Smooth muscle cell of the umbilical artery (primary cell): ENCODE measurements at places on chromosomes 11 and 22. TPM values are rescaled to one million over a fixed set of nuclear protein-coding genes. Genes with fewer than 3 reads are reported as not detected.

The ME3 gene
- total RNA-seq: 16.9 and 27.4 TPM in 2 replicates

The KRTAP5-8 gene
- total RNA-seq: not detected in 2 replicates

The NLRP14 gene
- total RNA-seq: 0.18 TPM in 1 of 2 replicates, not detected in the other

The A4GALT gene
- 2.2 and 5.0 TPM in 2 replicates for total RNA-seq

The AP5B1 gene
- 8.3 and 11.2 TPM in 2 replicates for total RNA-seq

The SMC1B gene
- not detected in 2 replicates for total RNA-seq

The ALG9 gene
- total RNA-seq: 32.8 and 40.4 TPM in 2 replicates

The FLRT1 gene
- total RNA-seq: 0.09 and 0.59 TPM in 2 replicates

The OR8H2 gene
- not detected in 2 replicates for total RNA-seq

The MS4A6A gene
- total RNA-seq: not detected in 2 replicates

The OR2AT4 gene
- total RNA-seq: not detected in 2 replicates

The OR51B2 gene
- total RNA-seq: not detected in 2 replicates

The ACO2 gene
- 75.7 and 93.2 TPM in 2 replicates for total RNA-seq

The NPAS4 gene
- total RNA-seq: not detected in 2 replicates

The TYR gene
- total RNA-seq: not detected in 2 replicates

The C11orf42 gene
- total RNA-seq: not detected in 2 replicates

The FAM181B gene
- not detected in 2 replicates for total RNA-seq

The FAM83F gene
- not detected in 2 replicates for total RNA-seq

The BEST1 gene
- total RNA-seq: 2.8 and 9.5 TPM in 2 replicates

The MYRF gene
- 22.0 and 26.3 TPM in 2 replicates for total RNA-seq

The OR5T3 gene
- total RNA-seq: not detected in 2 replicates

The APBB1 gene
- total RNA-seq: 31.1 and 34.1 TPM in 2 replicates

The HBG2 gene
- not detected in 2 replicates for total RNA-seq

The AIFM3 gene
- 0.59 and 0.78 TPM in 2 replicates for total RNA-seq

The RAB36 gene
- 2.7 and 3.7 TPM in 2 replicates for total RNA-seq

The OR52I1 gene
- not detected in 2 replicates for total RNA-seq

The CHRM1 gene
- total RNA-seq: not detected in 2 replicates

The TRPM5 gene
- not detected in 2 replicates for total RNA-seq

The MUC5AC gene
- not detected in 2 replicates for total RNA-seq

The SGSM1 gene
- total RNA-seq: not detected in 2 replicates

The KCNJ11 gene
- not detected in 2 replicates for total RNA-seq

The LMO2 gene
- total RNA-seq: 0.09 TPM in 1 of 2 replicates, not detected in the other

The MUC2 gene
- not detected in 2 replicates for total RNA-seq

The CASP5 gene
- not detected in 2 replicates for total RNA-seq

The APOA1 gene
- total RNA-seq: 3.0 and 10.4 TPM in 2 replicates

The CYB5R2 gene
- total RNA-seq: 3.7 and 6.8 TPM in 2 replicates

The TP53I11 gene
- 7.1 and 17.3 TPM in 2 replicates for total RNA-seq

The KRTAP5-1 gene
- total RNA-seq: not detected in 2 replicates

The TSSK2 gene
- not detected in 2 replicates for total RNA-seq

The LAYN gene
- 34.4 and 42.8 TPM in 2 replicates for total RNA-seq

The UCP2 gene
- total RNA-seq: 0.30 and 2.7 TPM in 2 replicates

The OR8D1 gene
- total RNA-seq: not detected in 2 replicates

The LGR4 gene
- total RNA-seq: 21.0 and 25.2 TPM in 2 replicates

The PATE2 gene
- total RNA-seq: 0.28 TPM in 1 of 2 replicates, not detected in the other

The TTC17 gene
- 90.0 and 106 TPM in 2 replicates for total RNA-seq

The FAM118A gene
- 10.4 and 13.6 TPM in 2 replicates for total RNA-seq

The SLC25A17 gene
- 18.1 and 20.7 TPM in 2 replicates for total RNA-seq

The SCO2 gene
- total RNA-seq: 3.0 and 3.9 TPM in 2 replicates

The LINC01488 gene
- not detected in 2 replicates for total RNA-seq

The TRAF6 gene
- 5.6 and 11.7 TPM in 2 replicates for total RNA-seq

The MPPED2 gene
- total RNA-seq: not detected in 2 replicates

The MOGAT2 gene
- not detected in 2 replicates for total RNA-seq
